Hematopoietic multipotent progenitor cell (in vitro differentiated cells): ENCODE measurements at places on chromosomes 5 and 9.

DNA sequence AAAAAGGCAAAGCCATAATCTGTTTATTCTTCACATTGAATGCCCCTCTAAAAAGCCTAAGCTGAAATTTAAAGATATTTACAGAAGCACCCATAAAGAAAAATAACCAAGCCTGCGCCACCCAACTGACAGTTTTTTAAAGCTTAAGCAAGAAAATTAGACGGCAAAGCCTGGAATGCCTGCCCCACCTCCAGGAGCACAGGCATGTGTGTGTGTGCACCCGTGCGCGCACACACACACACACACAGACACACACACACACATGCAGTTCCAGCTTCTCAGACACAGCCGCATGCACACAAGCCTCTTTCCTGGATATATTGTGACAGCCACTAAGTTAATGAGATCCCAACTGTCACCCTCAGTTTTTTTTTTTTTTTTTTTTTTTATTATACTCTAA, 88.2 kb downstream of the FRMD3 start:
- DNase-seq: no peak

DNA sequence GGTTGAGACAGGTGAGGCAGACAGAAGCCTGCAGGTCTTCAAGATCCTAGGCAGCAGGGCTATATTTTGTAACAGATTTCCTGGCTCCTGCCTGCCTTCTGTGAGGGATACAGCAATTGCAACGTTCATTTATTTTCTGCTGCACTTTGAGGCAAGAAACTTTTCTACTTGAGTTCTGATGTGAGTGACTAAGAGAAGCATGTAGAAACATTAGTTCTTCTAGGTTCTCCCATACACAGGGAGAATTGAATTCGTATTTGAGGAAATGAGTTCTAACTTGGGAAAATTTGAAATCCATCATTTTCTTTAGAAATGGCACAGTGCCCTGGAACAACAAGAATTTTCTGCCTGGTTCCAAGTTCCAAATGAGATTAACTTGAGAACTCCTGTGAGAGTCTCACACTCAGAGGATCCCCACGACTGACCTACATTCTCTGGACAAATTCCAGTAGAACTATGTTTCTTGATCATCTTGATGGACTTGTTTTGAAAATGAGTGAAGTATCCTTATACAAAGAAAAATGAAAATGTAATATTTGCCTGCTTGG, 15.0 kb downstream of the MAMDC2 start:
- DNase-seq: no peak

DNA sequence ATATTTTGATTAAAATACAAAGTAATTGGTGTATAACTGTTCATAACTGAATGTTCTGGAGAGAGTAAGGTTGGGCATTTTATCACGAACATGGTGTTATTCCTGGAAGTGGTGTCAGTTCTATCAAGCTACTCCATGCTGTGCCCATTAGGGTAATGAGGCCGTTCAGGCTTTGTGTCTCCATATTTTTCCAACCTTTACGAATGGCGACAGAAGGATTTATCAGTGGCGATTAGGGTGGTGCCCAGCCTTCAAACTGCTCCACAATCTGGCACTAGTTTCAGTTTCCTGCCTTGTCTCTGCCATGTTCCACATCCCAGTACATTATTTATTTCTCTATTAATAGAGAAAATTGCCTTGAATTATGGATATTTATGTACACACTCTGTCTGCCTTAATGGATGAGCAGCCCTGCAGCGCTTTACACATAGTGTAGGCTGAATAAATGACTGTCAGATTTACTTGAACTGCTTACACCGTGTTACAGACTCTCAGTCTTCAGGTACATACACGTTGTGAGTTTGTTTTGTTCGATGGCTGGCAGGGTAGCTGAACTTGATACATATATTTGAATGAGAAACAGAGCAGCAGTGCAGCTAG, 23.9 kb upstream of the TMC1 start:
- no peak for DNase-seq

DNA sequence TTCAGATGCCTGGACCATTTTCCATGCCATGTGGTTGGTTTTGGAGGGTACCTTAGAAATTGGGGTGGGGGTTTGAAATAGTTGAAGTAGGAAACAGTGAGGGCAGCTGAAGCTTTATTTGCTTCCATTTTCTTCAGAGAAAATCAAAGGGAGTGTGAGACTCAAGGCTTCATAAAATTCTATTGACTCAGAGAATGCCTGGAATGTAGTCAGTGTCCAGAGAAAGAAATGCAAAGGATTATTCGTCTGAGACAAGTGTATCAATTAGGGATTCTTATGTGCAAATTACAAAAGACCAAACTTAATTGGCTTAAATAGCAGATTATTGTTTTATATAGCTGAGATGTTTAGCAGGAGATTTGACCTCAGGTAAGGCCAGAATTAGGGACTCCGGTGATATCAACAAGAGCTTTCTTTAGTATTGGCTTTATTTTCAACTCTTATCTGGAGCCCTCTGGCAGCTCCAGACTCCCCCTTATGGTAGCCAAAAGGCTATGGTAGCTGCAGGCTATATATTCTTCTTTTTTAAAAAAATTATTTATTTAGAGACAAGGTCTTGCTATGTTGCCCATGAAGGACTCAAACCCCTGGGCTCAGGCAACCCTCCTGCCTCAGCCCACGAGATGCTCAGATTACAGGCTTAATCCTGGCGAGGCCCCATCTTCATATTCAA, 38.9 kb downstream of the PTTG1 start:
- no peak for DNase-seq

DNA sequence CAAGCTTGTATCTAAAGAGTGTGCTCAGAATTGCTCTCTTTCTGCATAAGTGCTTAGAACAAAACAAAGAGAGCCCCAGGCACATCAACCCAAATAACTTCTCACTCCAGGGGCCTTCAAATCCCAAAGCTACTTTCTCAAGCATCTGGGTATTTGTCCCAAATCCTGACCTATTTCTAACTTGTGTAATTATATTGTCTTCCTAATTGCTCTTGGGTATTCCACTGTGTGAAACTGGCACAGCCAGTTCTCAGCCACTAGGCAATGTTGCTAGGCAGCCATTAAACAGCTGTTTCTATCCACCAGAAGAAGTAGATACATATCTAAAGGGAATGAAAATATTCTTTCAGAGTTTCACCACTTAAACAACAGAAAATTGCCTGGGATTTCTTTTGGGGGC, 198.8 kb downstream of the PRELID2 start:
- DNase-seq: no peak

DNA sequence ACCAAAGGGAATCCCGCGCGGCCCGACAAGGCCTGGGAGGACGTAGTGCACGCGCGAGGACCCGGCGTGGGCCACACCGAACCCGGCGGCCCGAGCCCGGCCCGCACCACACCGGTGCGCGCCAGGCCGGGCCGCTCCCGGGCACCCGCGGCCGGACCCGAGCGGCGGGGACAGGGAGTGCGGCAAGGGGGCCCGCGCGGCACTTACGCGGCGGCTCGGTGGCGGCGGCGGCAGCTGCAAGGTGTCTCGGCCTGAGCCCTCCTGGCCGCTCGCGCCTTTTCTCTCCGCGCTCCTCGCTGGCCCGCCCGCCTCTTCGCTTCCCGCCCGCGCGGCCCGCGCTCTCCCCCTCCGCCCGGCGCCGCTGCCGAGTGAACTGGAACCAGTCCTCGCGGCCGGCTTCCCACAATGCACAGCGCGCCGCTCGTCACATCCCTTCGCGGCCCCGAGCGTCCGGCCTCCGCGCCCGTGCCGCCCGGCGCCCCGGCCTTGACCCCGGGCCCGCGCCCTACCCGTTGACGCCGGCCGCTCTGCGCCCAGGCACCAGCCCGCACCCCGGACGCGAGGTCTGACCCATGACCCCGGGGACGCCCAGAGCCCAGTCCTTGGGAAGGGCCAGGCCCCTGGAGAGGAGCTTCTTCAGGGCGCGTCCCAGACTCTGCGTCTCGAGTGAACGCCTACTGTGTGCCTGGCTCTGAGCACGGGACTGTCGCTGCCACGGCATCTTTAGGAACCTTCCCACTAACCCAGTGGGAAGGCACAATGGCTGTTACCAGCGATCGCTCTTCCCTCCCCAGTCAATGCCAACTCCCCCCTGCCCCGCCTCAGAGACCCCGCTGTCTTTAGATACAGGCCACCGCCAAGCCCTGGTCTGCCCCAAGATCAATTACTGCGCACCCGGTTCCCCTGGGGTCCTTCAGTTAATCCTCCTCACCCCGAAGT, at the start of gene MACROH2A1:
Gene MACROH2A1, minus strand, starts transcription at position 377 of the 939 bp plus-strand sequence. CDS start 10,138 bp downstream, outside the sequence.
- peak; percentile 58 for DNase-seq

DNA sequence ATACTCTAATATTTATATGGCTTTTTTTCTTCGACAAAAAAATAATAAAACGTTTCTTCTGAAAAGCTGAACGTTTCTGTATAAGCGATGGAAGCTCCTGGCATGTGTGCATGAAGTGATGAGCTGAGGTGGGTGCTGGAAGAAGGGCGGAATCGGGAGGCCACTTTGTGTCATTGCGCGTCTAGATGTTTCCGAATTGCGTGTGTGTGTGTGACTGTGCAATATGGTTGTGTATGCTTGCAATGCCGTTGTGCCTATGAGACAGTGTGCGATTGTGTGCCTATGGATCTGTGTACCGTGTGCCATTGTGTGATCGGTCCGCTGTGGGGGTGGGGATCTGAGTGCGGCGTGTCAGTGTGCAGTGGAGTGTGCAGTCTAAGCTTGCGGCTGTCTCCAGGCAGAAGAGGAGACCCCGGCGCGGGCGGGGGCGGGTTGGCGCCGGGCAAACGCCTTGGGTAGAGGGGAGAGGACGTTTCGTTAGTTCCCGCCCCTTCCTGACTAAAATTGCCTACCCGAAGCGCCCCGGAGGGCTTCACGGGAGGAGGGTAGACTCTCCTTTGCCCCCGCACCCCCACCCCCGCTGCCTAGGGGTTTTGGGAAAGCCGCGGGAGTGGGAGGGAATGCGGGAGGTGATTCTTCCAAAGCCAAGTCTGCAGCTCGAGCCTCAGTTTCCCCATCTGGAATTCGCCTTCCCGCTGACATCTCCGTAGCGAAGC, 24.2 kb downstream of the PCDHGC5 start:
- no peak for DNase-seq

- no peak for DNase-seq
These were observed 48.4 kb upstream of the SNAPC3 start for GRCh38 chr9:15374310-15374709.

GRCh38 chr9:37311938-37312708, 110.4 kb upstream of the GRHPR start:
- DNase-seq: no peak

DNA sequence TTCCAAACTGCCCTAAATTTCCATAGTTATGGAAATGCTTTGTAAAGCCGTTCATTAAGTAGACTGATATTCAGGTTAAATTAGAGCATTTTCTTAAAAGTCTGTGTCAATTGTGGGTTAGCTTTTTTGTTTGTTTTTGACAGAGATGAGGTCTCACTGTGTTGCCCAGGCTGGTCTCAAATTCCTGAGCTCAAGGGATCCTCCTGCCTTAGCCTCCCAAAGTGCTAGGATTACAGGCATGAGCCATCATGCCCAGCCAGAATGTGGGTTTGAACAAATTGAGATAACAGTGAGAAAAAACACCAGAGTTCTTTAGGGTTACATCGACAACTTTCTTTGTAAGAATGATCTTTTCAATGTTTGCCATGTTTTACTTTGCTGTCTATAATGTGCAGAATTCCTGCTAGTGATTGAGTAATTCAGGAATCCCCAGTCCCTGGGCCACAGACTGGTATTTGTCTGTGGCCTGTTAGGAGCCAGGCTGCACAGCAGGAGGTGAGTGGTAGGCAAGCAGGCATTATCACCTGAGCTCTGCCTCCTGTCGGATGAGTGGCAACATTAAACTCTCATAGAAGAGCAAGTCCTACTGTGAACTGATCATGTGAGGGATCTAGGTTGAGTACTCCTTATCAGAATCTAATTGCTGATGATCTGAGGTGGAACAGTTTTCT, 80.5 kb downstream of the RAI14 start:
- DNase-seq: no peak

DNA sequence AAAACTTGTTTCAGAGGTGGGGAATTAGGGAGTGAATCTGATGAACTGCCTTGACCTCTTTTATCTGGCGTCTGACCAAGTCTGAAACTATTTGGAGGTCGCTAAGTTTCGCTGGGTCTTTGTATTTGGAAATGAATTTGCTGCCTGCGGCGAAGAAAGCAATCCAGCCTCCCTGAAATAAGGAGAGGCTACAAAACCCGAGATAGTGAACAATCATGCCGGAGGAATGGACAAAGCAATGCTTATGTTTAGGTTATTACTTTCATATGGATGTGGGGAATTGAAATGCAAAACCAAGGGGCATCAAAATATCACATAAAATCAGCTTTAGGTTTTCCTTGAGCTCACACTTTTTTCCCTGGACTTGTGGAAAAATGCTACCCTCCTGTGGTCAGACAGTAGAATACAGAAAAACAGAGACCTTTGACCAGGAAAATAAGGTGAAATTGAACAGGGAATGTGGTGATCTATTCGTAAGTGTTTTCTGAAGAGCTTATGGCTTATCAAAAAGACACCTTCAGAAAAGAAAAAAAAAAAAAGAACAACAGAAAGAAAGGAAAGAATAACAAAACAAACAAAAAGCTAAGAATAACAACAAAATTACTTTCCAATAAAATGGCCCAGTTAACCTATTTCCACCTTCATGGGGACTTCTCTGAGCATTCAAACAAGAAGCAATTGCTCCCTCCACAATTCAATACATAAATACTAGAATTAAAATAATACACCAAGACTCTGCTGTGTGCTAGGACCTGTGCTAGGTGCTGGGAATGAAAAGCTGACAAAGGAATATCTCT, 68.6 kb upstream of the DPYSL3 start:
- peak; percentile 32 for DNase-seq

GRCh38 chr9:96135076-96135752, 166.8 kb downstream of the HSD17B3 start:
- no peak for DNase-seq

GRCh38 chr5:135829681-135830383, 4.6 kb upstream of the SLC25A48 start:
- DNase-seq: no peak

GRCh38 chr9:36993933-36994764, 39.9 kb downstream of the PAX5 start:
- no peak for DNase-seq

DNA sequence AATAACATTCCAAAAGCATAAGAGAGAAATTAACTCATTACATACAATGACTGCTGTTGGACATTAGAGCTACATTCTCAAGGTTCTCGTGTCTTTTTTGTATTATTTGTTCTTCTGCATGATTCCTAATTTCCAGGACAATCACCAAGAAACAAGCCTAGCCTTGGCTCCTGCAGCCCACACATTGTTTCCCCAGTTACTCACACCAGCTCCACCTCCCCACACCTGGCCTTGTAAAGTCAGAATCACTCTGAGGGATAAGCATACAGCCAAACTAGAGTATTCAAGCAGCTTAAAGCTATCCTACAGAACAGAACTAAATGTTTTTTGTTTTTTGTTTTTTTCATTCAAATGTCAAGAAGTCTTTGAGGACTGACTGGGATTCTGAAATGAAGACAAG, 189.2 kb downstream of the HINT1 start:
- no peak for DNase-seq
